ENCODE measurements at places on chromosomes 11 and 22. TPM values are rescaled to one million over a fixed set of nuclear protein-coding genes. Genes with fewer than 3 reads are reported as not detected.

FOLR1 gene
- total RNA-seq: 2.1 TPM

VSIG2 gene
- not detected for total RNA-seq

ROBO4 gene
- total RNA-seq: 0.72 TPM

CBY1 gene
- 13.5 TPM for total RNA-seq

TBX10 gene
- total RNA-seq: not detected

TH gene
- 0.48 TPM for total RNA-seq

OR51I1 gene
- 0.24 TPM for total RNA-seq

DGCR6 gene
- 2.2 TPM for total RNA-seq

LMO1 gene
- total RNA-seq: not detected

TENM4 gene
- 27.2 TPM for total RNA-seq

LARGE1 gene
- total RNA-seq: 4.3 TPM

NRIP3 gene
- total RNA-seq: 4.1 TPM

PHF21B gene
- total RNA-seq: not detected

TUB gene
- 0.21 TPM for total RNA-seq

Measured in tracheal epithelial cell (primary cell).